Renal cortical epithelial cell (primary cell): ENCODE measurements at places on chromosomes 11 and 22.
A peak's percentile ranks its signal among the peaks of the same experiment; 100 is the strongest.

DNA sequence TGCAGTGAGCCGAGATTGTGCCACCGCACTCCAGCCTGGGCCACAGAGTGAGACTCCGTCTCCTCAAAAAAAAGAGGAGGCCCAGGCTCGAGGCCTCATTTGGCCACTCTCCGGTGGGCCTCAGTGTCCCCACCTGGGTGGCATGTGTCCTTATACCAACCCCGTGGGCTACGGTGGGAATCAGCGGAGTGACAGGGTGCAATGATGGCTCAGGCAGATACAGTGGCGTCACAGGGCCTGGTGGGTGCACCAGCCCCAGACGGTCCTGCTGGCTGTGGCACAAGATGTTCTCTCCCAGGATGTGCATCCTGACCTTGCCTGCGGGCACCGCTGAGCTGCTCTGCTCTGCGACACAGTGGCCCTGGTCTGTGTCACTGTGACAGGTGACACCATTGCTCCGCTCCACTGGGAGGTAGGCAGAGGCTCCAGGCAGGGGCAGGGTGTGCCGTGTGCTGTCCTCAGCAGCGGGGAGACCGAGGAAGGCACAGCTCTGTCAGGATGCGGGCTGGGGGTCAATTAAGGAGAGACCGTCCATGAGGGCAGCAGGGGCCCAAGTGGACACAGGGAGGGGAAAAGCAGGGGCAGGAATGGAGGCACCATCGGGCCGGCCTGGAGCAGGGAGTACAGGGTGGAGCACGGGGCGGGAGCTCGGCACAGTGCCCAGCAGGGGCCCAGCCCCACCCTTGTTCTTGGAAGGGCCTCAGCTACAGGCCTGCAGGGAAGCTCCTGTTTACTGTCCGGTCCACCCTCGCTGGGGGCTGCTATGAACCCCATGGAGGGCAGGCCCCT is 21.7 kb upstream of the TH start:
- DNase-seq, result no peak

DNA sequence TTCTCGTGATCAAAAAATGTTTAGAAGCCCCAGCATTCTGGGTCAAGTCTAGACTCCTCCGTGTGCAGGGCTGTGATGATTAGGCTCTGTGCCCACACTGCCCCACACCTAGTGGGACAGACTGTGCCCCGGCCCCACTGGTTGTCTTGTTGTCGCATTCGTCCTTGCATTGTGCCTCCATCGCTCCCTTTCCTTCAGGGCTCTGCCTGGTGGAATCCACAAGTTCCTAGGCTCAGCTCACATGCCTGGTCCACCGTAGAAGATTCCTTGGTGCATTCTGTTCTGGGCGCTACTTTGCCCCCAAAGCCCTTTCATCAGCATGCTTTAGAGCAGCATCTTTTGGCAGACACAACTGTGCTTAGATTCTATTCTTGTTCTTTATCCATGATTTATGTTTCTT is 23.5 kb upstream of the THY1 start:
- DNase-seq, result no peak

- DNase-seq, result no peak
Measured at GRCh38 chr22:42632096-42632495, 8.3 kb downstream of the ATP5MGL start.

- peak; percentile 79 for DNase-seq
Measured at GRCh38 chr11:14411818-14412217, 52.8 kb upstream of the RRAS2 start.

DNA sequence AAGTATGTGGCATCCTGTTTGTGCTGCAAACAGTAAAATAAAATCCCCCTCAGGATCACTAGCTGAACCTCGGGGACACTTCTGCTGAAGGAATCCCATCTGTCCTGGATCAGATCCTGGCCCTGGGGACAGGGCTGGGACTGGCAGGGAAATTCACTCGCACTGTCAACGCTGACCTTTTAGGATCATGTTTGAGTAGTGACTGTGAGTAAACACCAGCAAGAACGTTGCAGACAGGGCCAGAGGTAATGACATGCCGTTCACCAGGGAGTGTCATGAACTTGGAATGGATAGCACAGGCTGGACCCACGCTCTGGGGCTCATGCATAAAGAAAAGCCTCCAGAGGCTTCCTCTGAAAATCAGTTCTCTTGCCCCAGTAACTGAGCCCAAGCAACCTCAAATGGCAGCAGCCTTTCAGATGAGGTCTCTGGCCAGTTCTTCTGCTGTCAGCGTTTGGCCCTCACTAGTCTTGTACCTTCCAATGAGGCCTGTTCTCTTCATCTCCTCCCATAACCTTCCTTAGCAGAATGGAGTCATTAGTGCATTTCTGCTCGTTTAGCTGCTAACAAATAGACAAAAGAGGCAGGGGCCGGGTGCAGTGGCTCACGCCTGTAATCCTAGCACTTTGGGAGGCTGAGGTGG is 51.0 kb upstream of the BARX2 start:
- no peak for DNase-seq

DNA sequence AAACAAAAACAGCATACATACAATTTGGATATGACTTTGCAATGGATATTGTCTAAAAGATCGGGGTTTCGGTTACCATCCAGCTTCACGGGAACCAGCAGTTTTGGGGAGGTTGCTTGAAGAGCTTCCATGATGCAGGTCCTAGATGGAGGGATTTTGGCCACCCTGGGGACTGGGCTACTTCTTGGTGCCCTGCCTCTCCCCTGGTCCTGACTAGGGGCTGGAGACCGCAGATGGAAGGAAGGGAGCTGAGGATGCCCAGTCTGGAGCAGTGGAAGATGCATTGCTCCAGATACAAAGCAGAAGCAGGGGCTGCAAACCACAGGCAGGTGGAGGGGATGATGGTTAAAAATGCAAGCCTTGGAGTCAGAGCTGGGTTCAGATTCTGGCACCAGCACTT is 13.5 kb downstream of the SOX10 start:
- no peak for DNase-seq

DNA sequence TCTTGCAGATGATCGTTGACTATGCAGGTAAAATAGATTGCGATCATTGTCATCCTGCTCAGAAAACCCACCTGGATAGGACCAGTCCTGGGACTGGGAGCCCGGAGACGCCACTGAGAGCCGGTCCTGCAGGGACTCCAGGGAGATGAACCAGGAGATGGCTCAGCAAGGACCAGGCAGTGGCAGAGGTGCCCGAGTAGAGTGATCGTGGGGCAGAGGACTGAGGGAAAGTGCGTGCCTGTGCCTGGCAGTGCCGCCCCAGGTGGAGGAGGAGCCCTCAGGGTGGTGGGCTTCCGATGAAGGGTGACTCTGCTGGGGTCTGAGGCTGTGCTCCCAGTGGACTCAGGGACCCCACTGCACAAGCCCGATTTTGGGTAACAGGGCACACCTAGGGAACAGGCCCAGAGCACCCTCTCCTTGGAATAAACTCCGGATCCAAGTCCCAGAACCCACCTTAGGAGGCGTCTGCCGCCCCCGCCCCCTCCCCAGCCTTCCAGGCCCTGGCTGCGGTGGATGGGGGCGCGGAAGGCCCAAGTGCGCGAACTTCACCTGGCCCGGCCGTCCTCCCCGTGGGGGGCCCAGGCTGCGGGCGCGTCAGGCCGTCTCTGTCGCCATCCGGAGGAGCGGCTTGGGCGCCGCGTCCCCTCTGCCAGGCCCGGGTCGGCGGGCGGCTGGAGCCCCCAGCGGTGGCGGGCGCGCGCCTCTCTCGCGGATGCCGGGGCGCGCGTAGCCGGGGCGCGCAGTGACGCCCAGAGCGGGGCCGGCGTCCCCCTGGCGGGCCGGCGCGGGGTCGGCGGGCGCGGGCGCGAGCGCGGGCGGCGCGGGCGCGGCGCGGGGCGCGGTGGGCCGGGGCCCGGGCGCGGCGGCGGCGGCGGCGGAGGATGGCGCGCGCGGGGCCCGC is 1338.8 kb downstream of the BRD1 start:
- DNase-seq, result no peak

DNA sequence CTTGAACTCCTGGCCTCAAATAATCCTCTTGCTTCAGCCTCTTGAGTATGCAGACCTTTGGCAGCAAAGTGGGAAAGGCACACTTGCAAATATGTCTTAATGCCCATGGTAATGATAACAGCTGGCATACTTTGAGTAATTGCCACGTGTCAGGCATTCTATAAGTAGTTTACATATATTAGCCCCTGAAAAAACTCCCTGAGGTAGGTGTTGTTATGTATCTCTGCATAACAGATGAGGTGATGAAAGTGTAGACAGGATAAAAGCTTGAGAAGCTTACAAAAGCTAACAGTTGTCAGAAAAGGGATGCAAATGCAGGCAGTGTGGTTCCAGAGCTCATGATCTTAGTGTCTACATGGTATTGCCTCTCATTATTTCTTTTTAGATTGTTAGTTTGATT is 291.1 kb upstream of the C11orf87 start:
- no peak for DNase-seq

GRCh38 chr11:99645934-99646333 is 625.2 kb downstream of the CNTN5 start:
- DNase-seq, result no peak

- peak; percentile 93 for DNase-seq
Measured at GRCh38 chr22:37608477-37609239, at the start of gene GGA1. TSS of gene GGA1 (plus strand) at chr22:37608834. CDS start at chr22:37608861, 27 bp downstream.

DNA sequence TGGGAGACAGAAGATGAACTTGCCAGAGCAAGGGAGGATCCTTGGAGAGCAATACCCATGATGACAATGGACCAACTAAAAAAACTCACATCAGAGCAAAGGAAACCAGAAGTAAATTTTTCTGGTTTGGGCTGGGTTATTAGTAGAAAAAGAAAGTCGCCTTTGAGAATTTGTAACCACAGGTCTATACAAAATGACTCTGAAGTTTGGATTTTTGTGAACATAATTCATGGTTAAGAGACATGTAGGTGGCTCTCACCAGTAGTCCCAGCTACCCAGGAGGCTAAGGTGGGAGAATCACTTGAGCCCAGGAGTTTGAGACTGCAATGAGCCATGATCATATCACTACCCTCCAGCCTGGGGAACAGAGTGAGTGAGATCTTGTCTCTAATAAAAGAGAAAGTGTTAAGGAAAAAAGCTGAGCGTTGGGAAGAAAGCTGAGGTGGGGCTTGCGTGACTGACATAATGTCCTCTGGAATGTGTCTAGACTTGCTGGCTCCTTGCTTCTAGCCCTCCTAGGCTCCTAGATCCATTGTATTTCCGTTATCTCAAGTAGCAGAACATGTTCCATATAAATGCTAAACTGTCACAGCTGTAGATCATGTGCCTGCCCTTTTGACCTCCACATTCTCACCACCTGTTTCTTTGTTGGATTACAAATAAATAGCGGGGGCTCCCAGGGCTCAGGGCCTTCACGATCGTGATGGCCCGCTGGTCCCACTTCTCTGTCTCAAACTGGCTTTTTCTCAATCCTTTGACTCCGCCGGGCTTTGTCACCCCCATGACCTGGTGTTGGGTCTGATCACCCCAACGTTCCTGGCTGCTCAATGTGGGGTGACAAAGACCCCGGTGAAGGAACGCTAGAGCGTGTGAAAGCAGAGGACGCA is 56.2 kb upstream of the SC5D start:
- no peak for DNase-seq

GRCh38 chr22:32691101-32691500 is 110.4 kb upstream of the TIMP3 start:
- DNase-seq, result no peak

DNA sequence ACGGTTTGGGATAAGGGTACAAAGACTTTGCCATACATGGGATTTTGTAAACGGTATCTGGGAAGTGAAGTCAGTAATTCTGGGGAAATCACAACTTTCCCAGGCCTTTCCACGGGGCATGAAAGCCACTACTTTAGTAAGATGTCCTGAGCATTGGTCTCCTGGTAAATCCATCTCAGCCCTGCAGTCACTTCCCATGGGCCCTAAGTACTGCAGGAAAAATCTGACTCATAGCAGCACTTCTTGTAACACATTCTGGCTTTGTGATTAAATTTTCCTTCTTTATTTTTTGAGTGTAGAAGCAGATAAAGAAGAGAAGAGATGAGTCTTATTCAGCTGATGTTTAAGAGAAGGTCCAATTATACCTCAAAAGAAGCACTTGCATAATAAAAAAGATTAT is 67.6 kb downstream of the BLID start:
- no peak for DNase-seq

DNA sequence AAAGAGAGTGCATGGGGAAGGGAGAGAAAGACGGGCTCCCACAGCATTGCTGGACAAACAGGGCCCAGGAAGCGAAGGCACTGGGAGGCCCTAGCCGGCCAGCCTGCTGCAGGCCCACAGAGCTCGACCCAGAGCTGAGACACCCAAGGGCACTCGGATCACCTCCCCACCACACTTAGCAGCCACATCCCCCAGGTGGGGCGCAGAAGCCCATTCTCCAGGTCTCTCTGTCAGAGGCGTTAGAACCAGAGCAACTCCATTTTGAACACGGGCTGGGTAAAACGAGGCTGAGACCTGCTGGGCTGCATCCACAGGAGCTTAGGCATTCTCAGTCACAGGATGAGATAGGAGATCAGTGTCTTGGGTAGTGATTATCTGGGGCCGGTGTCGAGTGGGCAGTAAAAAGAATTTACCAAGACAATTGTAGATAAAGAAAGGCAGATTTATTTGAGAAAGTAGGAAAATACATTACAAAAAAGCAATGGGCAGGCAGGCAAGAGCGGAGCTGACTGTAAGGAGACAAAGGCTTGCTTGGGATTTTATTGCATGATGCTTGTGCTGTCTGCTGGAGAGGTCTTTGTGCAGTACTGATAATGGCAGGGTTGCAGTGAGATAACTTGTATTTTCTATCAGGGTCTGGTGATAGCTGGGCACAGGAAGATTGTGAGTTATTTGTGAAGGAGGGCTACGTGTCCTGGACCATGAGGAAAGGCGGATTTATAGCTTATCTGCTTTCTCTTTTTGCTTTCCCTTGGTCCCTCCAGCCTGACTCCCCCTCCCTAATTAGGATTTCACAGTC is 13.4 kb upstream of the CAPN5 start:
- DNase-seq, result no peak

GRCh38 chr11:24731554-24731953 is 234.7 kb downstream of the LUZP2 start:
- DNase-seq, result no peak
